NCI-H1092 (cell line): ENCODE measurements at places on chromosomes 3 and 15.

DNA sequence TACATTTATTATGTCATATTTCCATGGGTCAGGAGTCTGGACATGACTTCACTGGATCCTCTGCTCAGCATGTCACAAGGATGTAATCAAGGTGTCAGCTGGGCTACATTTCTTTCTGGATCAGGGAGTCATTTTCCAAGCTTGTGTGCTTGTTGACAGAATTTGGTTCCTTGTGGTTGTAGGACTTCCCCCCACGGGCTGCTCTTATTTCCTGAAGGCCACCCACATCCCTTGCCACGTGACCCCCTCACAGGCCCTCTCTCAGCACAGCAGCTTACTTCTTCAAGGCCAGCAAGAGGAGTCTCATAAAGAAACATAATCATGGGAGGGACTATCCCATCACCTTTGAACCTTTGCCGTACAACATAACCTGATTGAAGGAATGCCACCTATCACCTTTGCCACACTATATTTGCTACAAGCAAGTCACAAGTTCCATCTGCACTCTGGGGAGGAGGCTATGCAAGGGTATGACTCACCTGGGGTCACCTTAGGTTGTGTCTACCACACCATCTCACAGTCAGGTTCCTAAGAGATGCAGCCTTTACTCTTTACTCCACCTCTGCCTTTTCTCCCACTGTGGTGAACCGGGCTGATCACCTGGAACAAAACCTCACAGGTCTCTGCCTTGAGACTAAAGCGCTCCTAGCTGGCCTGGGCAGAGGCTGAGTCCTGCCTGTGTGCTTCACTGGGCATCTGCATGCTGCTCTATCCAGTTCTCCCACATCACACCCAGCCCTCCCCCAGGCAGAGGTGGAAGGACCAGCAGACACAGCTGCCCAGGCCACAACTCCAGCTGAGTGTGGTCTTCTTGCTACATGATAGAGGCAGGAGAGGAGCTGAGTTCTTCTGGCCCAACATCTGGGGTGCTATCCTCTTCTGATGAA, 13.5 kb downstream of the RAB6B start:
- no peak for DNase-seq

GRCh38 chr15:73926219-73927002, at the start of gene LOXL1:
Gene LOXL1 (plus strand): TSS chr15:73926462. CDS start chr15:73926784, 322 bp downstream.
- DNase-seq = no peak

- DNase-seq = no peak
These were observed 14.3 kb upstream of the ADPGK start for GRCh38 chr15:72797834-72798233.

DNA sequence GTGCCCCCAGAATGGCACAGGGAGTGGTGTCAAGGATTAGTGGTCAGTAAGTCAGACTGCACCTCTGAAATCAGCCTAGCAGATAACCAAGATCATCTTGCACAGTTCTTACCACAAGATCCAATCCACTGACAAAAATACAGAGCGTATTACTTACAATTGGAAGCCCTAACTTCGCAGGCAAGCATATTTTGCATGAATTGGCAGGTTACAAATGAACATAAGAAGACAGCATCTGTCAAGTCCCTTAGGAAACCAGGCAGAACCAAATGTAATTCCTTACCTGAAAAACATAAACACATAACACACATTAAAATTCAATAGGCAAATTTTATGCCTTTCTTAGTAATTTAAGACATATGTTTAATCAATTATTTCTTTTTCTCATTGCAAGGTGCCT, 293.4 kb downstream of the MAGI1 start:
- DNase-seq = no peak

- DNase-seq = no peak
These were observed 273.2 kb upstream of the RGMA start for GRCh38 chr15:93362203-93362602.

DNA sequence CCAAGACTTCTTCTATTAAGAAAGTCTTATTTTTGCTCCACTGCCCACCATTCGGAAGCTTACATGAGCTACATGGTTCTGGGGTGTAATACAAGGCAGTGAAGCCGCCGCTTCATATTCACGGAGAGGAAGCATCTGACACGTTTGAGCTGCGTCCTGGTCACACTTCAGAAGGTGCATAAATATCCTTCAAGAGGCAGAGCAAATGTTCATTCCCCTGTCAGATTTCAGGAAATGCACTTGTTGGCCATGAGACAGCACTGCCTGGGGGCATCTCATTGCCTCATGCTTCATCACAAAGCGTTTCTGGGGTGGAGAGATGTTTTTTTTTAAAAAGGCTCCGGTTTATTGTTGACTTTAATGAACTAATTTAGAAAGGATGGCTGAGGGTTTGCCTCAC, 119.9 kb downstream of the CADPS start:
- peak; percentile 66 for DNase-seq

DNA sequence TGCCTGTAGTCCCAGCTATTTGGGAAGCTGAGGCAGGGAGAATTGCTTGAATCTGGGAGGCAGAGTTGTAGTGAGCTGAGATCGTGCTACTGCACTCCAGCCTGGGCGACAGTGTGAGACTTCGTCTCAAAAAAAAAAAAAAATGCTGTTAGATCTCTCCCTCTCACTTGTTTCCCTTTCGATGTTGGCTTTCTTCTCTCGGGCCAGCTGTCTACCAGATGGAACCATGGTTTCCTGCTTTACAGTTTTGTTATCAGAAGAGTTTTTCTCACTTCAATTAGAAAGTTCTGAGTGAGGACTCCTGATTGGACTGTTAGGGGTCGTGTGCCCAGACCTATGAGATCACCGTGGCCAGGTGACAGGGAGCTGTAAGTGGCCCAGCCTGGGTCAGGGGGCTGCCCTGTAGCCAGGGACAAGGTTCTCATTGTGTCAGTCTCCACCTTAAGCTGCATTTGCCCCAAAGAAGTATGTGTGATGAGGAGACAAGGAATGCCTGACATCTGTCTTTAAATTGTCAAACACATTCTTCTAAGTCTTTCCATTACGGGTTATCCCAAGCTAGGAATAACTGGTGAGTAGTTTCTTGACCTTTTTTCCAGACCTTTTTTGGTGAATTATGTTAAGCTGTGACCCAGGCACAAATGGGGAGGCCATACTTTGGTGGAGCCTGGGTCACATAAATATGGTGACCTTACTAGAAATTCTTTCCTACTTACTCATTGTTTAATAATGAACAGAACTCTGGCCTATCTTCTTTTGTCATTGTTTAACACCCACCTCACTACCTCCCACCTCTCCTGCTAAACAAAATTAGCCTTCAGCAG, 25.2 kb downstream of the SNAPC5 start:
- no peak for DNase-seq

DNA sequence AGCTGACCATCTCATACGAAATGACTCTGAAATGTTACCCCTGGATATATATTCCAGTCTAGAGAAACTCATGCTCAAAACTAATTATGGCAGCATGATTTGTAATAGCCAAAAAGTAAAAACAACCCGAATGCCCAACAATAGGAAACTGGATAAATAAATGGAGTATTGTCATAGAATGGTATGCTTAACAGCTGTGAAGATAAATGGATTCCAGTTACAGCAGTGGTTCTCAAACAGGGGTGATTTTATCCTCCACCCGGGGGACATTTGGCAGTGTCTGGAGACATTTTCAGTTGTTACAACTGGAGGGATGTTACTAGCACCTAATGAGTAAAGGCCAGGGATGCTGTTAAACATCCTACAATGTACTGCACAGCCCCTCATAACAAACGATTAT, 52.3 kb upstream of the PIAS1 start:
- DNase-seq = no peak

DNA sequence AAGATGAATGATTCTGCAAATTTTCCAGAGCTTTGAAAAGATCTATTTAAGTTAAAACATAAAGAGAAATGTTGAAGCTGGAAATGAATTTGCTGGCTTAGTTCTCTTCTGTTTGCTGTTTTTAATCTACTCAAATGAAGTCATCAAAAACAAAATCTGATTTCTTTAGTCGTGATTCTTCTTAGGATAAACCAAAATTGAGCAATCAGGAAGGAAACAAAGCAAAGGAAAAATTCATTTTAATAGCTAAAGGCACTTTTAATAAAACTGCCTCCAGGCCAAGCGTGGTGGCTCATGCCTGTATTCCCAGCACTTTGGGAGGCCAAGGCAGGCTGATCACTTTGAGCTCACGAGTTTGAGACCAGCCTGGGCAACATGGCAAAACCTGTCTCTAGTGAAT, 91.2 kb downstream of the DUT start:
- DNase-seq = no peak

DNA sequence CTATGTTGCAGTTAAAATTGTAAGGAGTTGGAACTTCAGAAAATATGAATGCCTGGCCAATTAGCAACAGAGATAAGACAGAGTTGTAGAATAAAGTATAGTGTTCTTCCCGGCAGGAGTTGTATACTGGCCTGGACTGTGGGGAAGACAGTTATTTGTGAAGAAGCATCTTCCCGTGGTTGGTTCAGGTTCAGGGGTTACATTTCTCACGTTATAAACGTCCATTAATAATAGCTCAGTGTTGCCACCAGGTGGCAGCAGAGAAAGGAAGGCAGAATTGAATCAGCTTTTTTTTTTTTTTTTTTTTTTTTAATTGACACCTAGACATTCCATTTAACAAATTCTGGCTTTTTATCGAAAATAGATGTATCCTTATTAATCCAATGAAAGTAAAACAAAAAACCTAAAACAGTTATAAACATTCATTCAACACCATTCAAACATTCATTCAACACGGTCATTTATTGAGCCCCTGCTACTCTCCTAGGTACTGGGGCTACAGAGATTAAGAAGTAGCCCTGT, 66.4 kb upstream of the NR2E3 start:
- DNase-seq = peak; percentile 23

- DNase-seq = no peak
These were observed 27.3 kb upstream of the ST8SIA2 start for GRCh38 chr15:92366381-92366780.

DNA sequence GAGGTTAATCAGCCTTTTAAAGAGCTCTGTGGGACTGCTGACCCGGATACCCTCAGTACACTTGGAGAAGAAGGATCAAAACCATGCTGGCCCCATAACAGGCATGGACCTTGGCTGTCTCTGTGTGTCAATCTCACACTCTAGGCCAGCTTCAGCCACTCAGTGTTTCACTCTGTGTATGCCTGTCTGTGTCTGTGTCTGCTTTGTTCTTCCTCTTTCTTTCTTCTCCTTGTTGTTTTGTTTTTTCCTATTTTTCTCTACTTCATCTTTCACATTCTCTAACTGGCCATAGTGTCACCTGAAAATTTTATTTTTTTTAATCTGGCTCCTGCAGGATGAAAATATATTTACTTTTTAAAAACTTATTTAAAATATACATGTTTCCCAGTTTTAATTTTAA, 51.1 kb downstream of the SERP1 start:
- no peak for DNase-seq

DNA sequence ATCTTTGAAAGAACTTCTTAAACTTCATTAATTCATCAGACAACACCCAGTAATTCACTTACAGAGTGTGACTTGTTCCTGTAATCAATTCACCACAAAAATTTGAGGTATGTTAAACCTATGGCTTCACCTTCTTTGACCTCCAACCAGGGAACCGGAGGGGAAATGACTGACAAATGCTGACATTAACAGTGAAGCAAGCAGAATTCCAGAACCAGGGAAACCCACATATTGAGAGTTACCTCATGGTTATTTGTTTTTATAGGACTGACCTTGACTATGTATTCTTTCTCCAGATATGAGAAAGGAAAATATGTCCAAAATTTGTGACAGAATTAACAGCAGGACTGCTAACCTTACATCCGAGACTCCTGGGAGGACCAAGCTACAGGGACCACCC, 2.7 kb downstream of the P3H2 start:
- no peak for DNase-seq

GRCh38 chr3:147756476-147756875, 347.3 kb downstream of the ZIC1 start:
- DNase-seq = no peak

DNA sequence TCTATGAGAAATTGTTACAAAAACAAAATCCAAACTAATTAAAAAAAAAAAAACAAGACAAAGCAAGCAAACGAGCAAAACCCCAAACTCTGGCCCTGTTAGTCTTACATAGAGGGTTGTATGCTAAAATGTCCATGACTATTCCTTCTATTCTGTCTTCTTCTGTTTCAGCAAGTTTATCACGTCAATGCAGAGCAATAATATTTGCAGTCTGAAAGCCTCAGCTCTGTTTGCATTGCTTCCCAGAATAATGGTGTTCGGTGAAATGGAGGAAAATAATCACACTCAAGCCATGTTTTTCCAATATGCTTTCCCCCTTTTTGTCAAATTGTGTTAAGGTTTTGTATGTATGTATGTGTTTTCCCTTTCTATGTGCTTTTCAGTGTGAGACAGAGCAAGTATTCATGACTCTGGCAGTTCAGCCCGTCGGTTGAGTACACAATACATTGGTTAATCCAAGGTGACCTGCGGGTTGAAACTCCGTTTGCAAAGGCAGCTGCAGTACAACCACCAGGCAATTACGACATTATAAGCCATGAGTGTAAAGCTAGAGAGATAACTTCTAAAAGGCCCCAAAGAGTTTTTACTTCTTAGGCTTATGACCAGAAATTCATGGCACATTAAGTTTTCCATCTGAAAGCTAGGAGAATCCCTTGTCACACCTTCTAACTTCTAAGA, 34.9 kb upstream of the MAGI1 start:
- DNase-seq = no peak

DNA sequence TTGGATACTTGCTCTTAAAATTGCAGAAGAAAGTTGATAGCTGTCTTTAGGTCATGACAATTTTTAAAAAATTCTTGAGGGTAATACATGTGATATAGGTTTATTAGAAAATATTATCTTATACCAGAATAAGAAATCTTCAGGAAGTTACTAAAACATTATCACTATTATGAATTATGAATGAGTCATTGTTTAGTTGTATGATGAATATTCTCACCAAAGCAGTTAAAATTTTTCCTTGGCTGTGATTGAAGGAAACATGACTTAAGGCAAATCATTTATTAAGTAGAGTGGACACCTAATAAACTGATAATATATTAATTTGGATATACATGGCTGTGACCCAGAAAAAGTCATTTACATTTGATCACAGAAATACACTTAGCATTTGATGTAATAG, 30.1 kb downstream of the APPL1 start:
- no peak for DNase-seq

- DNase-seq = no peak
These were observed 98.5 kb upstream of the OSTN start for GRCh38 chr3:191100516-191100915.

DNA sequence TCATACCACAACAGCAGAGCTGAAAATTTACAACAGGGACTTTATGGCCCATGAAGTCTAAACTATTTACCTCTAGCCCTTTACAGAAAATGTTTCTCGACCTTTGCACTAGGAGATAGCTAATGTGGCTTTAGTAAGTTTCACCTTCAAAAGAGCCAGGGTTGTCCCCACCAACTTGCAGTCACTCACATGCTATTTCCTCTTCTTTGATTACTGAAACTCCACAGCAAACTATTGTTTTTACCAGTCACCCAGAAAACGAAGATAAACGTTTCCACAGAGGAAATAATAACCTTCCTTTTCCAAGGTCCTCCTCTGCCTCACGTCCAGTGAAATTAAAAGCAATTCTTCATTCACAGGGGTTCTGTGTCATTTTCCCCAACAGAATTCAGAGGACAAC, 48.2 kb downstream of the WWTR1 start:
- DNase-seq = no peak
